SW480 (cell line): ENCODE measurements at places on chromosomes 4 and X.

- DNase-seq = no peak
Measured at GRCh38 chr4:128974136-128974581, 119.2 kb downstream of the SCLT1 start.

- no peak for DNase-seq
Measured at GRCh38 chr4:53130896-53131561, 234.8 kb downstream of the SCFD2 start.

- no peak for DNase-seq
Measured at GRCh38 chr4:7806338-7807090, 133.1 kb downstream of the AFAP1 start.

GRCh38 chrX:11888421-11888820, 130.4 kb downstream of the MSL3 start:
- no peak for DNase-seq

DNA sequence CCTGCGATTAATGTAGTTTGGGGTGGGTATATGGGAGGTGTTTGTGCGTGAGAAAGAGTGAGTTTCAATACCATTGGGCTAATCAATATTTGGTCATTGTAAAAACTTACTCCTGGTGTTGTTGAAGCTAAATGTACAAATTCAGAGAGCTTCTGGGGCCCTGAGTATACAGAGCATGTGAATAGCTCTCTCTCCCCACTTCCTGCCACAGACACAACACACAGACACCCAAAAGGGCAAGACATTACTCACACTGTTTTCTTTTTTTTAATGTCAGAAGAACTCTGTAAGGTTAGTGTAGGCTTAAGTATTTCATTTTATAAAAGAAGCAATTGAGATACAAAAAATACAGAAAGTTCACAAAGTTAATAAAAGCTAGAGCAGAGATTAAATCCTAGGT, 151.3 kb upstream of the KCNIP4 start:
- peak; percentile 1 for DNase-seq

GRCh38 chr4:24889991-24890390, 22.9 kb downstream of the CCDC149 start:
- DNase-seq = no peak

GRCh38 chr4:148015058-148015457, 283.2 kb downstream of the ARHGAP10 start:
- DNase-seq = no peak

- no peak for DNase-seq
Measured at GRCh38 chr4:161419822-161420221, 744.0 kb downstream of the FSTL5 start.

DNA sequence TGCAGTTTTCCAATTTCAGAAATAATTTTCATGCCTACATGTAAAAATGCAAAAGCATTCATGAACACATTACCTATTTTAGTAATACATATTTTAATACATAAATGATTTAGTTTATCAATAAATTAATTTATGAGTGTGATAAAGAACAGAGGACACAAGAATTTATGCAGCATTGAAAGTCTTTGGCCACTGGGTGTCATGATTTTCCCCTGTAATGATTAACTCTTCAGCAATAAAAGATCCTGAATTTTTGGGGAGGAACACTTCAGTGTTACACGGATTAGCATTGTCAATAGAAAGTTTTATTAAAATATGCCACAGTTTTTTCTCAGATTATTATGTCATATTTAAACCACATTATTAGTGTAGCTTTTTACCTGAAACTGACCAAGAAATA, 8.6 kb upstream of the VCX2 start:
- DNase-seq = peak; percentile 9

- peak; percentile 7 for DNase-seq
Measured at GRCh38 chrX:120664081-120664480, 34.2 kb upstream of the C1GALT1C1 start.

DNA sequence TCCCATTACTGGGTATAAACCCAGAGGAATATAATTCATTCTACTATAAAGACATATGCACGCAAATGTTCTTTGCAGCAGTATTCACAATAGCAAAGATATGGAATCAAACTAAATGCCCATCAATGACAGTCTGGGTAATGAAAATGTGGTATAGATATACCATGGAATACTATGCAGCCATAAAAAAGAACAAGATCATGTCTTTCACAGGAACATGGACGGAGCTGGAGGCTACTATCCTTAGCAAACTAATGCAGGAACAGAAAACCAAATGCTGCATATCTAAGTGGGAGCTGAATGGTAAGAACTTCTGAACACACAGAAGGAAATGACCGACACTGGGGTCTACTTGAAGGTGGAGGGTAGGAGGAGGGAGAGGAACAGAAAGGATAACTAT, 42.6 kb downstream of the LNX1 start:
- no peak for DNase-seq

- no peak for DNase-seq
Measured at GRCh38 chr4:150206265-150206664, 128.0 kb downstream of the DCLK2 start.

DNA sequence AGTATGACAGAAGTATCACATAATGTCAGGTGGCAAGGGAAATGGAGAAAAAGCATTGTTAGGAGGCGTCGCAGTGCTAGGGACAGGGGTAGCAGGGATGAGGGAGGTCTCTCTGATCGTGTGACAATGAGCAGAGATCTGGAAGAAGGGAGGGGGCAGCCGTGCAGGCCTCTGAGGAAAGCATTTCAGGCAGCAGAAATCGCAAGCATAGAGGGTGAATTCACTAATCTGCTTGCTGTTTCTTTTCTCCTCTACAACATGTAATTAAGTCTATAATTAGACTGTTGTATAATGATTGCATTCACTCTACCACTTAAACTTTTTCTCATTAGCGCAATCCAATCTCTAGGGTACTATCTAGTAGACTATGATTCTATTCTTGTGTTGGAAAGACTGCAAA, 9.1 kb downstream of the CYP4V2 start:
- no peak for DNase-seq

DNA sequence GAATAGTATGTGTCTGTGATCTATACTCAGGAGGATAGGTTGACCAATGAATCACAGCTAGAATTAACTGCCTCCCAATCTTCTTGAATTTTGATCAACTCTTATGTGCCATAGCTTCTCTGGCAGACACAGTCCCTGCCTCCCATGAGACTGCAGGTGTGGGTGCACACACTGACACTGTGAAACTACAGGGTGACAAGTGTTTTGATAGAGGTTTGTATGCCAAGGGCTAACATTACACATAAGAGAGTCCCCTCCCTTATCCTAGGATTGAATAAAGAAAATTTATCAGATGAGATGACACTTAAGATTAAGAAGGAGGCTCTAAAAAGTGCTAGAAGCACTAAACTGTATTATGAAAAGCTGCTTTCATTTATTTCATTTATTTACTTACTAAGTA, 218.4 kb upstream of the BMP3 start:
- no peak for DNase-seq

- no peak for DNase-seq
Measured at GRCh38 chr4:179051206-179051605, 1609.0 kb upstream of the AGA start.

DNA sequence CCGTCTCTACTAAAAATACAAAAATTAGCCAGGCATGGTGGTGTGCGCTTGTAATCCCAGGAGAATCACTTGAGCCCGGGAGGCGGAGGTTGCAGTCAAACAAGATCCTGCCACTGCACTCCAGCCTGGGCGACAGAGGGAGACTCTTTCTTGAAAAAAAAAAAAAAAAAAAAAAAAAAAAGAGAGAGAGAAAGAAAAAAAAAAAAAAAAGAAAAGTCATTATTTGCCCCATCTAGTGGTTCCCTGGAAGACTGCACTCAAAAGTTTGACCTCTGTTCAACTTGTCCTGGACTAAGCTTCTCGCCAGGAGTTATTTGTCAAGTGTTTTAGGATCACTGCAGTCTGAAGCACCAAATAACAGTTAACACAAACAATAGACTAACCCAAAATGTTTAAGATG, 45.3 kb upstream of the KCTD8 start:
- DNase-seq = peak; percentile 11

DNA sequence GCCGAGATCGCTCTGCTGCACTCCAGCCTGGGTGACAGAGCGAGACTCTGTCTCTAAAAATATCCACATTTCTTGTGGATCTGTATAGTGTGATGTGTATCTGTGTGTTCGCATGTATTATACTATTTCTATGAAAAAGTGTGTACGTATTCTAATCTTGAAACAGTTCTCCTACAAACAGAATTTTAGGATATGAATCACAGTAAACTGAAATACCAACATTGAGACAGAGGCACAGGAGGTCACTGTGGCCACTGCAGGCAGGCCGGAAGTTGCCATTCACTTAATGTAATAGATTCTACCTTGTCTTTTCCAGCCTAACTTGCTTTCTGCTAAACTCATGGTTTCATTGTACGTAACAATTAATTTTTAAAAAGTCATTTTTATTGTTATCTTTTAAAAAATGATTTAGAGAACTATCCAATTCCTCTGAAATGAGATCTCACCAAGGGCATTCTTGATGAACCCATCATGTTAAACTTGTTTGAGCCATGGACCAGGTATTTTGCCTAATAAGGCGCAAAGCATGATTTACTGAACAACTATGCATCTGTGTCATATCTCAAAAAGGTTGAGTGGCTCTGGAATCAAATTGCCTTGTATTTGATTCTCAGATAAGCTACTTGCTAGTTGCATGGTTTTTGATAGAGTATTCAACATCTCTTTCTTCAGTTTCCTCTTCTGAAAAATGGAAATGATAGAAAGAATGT, 154.9 kb upstream of the GYPA start:
- no peak for DNase-seq

- DNase-seq = no peak
Measured at GRCh38 chr4:150229520-150229919, 151.3 kb downstream of the DCLK2 start.

GRCh38 chrX:1734806-1735205, 119.9 kb downstream of the ASMT start:
- no peak for DNase-seq

DNA sequence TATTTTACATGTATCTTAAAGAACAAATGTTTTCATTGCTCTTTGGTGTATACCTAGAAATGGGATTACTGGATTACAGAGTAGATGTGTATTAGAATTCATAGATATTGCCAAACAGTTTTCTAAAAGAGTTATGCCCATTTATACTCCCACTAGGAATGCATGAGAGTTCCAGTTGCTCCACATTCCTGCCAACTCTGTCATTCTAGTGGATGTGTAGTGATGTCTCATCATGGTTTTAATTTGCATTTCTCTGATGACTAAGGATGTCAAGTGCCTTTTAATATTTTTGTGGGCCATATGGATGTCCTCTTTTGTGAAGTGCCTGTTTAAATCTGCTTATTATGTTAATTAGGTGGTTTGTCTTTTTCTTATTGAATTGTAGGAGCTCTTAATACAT, 65.6 kb upstream of the BMP2K start:
- no peak for DNase-seq

- DNase-seq = peak; percentile 77
Measured at GRCh38 chr4:986879-987623, at the start of gene IDUA. IDUA (plus strand) TSS chr4:987044; CDS start chr4:987085, 41 bp downstream.
